ENCODE measurements at places on chromosomes 12 and 14. TPM values are rescaled to one million over a fixed set of nuclear protein-coding genes. Genes with fewer than 3 reads are reported as not detected.

Gene CELA1
- total RNA-seq: not detected

Gene NTF3
- total RNA-seq: not detected

Gene FGD6
- total RNA-seq: 13.3 TPM

Gene ORAI1
- 8.7 TPM for total RNA-seq

Gene PFDN5
- total RNA-seq: 341 TPM

Gene HOTAIR
- total RNA-seq: not detected

DNA sequence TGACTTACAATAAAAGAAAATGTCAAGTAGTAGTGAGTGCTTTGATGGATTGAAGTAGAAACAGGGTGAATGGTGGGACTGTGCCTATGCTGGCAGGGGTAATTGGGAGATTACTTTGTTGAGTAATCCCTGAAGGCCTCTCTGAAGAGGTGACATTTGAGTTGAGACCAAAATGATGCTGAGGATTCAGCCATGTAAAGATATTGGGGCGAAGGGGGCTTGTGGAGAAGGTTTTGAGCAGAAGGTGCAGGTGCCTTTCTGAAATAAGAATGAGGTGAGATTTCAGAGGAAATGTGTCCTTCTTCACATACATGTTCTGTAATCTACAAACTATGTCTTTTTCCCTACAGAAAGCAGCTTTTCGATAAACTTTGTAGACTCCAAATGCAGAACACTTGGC, 8.0 kb downstream of the GNG2 start:
- no peak for DNase-seq

DNA sequence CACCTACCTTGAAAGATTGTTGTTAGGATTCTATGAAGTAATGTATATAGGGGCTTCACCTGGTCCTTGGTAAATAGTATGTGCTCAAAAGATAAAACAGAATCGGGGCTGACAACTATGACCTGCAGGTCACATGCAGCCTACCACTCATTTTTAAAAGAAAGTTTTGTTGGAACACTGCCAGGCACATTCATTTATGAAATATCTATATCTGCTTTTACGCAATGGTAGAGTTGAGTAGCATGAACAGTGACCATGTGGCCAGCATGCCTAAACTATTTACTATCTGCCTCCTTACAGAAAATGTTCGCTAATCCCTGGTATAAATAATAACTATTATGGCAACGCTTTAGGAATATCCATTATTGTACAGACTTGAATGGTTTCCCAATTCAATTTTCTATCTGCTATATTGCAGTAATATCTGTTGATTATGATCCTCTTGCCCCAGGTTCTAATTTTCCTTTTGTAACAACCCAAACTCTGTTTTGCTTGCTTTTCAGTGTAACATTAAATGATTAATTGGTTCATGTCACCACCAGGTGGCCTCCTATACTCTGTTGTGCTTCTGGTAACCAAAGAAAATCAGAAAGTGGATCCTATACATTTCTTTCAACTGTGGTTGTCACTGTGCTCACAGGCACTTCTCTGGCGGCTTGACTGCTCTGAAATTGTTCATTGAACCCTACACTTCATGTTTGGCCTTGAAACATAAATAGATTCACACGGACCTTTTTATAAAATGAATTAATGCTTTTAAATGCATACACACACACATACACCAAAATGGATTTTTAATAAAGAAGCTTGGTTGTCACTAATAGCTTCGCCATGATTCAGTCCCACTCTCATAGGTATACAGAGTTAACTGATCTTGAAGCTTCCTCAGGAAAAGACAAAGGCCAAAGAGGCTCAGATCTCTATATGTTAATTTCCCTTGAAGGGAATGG, 227.7 kb upstream of the NPAS3 start:
- peak; percentile 44 for DNase-seq

- no peak for DNase-seq
Measured at GRCh38 chr14:100736269-100737180, 9.8 kb downstream of the DLK1 start.

DNA sequence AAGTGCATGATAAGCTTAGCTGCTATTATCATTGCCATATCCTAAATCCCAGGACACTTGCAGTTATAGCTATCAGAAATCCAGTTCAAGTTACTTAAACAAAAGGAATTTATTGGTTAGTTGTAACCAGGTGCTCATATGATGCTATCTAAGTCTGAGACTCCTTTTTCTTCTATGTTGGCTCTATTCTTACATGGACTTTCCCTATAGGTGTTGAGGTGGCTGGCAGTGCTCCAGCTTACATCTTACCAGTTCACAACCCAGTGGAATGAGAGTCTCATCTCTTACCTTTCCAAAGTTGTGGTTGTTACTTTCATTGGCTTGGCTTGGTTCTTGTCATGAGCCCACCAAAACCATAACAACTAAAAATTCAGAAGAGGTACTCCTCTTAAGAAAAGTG, 94.6 kb downstream of the DACT1 start:
- DNase-seq: peak; percentile 28
